ENCODE measurements at places on chromosomes 13 and 19.

GRCh38 chr13:51225029-51225428 lies 2.8 kb downstream of the FAM124A start:
- no peak for DNase-seq

GRCh38 chr19:13957051-13957450 lies 4.7 kb downstream of the DCAF15 start:
- DNase-seq, result no peak

GRCh38 chr13:114099918-114100445 lies 32.4 kb downstream of the RASA3 start:
- DNase-seq, result no peak

DNA sequence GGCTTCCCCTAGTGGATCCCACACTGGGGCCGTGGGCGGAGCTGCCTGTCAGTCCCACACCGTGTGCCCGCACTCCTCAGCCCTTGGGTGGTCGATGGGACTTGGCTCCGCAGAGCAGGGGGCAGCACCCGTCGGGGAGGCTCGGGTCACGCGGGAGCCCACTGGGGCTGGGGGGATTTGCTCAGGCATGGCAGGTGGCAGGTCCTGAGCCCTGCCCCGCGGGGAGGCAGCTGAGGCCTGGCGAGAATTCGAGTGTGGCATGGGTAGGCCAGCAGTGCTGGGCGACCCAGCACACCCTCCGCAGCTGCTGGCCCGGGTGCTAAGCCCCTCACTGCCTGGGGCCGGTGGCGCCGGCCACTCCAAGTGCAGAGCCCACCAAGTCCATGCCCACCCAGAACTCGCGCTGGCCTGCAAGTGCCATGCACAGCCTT lies 481.7 kb upstream of the PRR20A start:
- DNase-seq, result no peak

- no peak for DNase-seq
Observed at GRCh38 chr13:53240401-53241025, 211.9 kb downstream of the OLFM4 start.

DNA sequence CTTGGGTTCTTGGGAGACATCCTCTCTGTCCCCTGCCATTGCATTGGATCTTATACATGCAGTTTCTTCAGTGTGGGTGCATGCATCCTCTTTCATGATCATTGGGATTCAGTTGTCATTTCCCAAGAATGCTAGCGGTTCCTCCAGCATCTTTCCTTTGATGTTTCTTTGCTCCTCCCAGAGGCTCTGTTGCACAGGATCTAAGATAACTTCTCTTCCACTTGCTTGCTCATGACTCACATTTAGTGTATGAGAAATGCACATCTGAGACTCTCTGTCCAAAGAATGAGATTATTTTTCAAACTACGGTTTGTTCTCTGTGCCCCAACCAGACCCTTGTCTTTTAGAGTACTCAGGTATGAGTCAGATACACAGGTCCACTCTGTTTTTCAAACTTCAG lies 197.1 kb downstream of the NDFIP2 start:
- no peak for DNase-seq

- no peak for DNase-seq
Observed at GRCh38 chr19:30908262-30908771, 440.9 kb downstream of the TSHZ3 start.

- DNase-seq, result no peak
Observed at GRCh38 chr13:85582890-85583289, 216.3 kb downstream of the SLITRK6 start.

DNA sequence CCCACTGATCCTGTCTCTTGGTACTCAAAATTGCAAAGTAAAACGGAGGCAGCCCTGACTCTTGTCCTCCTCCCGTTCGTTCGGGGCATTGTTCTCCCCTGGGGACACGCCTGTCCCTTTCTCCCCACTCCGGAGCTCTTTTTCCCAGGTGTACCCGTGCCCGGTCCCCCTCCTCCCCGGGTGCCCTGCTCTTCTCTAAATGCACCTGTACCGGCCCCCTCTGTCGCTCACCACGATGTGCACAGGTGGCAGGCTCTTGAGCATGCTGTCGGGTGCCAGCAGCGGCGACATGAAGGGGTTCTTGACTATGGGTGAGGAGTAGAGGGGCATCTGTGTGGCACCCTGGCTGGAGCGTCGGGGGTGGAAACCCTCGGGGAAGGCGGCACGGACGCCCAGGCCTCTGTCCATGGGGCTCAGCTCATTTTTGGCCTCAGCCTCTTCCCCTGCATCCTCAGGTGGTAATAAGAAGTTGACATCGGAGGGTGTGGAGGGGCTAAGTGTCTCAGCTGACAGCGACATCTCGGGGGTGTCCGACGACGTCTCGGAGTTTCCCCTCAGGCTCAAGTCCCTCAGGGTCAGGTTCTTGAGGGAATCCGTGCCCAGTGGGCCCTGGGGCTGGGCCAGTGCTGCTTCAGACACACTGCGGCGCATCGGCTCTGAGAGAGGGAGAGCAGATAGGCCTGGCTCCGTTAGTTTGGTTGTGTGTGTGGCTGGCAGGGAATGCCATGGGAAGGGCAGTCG lies 12.4 kb upstream of the CNFN start:
- DNase-seq, result no peak
